ENCODE measurements at places on chromosomes 1 and 21.

DNA sequence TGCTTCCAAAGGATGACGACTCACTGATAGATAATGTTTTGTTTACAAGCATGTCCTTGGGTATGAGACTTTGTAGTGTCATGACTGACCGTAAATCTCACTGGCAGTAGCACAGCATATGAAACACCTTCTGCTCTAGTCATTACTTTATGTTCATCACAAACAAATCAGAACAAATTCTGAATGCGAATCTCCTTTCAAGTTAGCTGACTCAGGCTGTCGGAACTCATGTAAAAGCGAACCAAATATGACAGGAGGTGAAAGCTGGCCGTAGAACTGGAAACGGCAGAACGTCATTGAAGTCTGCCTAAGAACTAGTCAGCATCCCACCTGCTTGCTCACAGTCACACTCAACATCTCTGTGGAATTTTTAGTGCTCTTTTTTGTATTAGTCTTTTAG lies 143.9 kb downstream of the RGS7 start:
- DNase-seq: no peak

GRCh38 chr1:174982971-174983689 lies 16.6 kb upstream of the CACYBP start:
- DNase-seq: no peak

- DNase-seq: no peak
Observed at GRCh38 chr1:34627465-34628240, 127.2 kb upstream of the GJB5 start.

- no peak for DNase-seq
Observed at GRCh38 chr1:76190749-76191424, 116.3 kb downstream of the ST6GALNAC3 start.

DNA sequence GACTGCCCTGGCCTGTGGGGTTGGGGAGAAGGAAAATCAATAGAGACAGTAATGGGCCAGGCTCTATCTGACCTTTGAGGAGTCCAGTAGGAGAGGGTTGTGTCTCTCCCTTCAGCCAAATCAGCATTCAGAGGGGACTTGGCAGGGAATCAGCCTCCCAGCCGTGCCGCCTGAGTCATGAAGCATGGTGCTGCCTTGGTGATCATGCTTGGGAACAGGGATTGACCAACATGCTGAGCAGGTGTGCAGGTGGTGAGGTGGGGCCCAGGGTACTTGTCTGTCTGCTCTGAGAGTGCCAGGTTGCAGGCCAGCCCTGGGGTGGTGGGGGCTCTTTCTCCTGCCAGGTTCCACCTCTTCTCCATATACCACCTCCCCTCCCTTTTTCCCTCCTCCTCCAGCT lies 58.9 kb upstream of the TLR5 start:
- DNase-seq: no peak

- no peak for DNase-seq
Observed at GRCh38 chr1:105909811-105910210, 1146.7 kb upstream of the PRMT6 start.

- no peak for DNase-seq
Observed at GRCh38 chr21:46065215-46065913, 32.5 kb upstream of the COL6A2 start.

DNA sequence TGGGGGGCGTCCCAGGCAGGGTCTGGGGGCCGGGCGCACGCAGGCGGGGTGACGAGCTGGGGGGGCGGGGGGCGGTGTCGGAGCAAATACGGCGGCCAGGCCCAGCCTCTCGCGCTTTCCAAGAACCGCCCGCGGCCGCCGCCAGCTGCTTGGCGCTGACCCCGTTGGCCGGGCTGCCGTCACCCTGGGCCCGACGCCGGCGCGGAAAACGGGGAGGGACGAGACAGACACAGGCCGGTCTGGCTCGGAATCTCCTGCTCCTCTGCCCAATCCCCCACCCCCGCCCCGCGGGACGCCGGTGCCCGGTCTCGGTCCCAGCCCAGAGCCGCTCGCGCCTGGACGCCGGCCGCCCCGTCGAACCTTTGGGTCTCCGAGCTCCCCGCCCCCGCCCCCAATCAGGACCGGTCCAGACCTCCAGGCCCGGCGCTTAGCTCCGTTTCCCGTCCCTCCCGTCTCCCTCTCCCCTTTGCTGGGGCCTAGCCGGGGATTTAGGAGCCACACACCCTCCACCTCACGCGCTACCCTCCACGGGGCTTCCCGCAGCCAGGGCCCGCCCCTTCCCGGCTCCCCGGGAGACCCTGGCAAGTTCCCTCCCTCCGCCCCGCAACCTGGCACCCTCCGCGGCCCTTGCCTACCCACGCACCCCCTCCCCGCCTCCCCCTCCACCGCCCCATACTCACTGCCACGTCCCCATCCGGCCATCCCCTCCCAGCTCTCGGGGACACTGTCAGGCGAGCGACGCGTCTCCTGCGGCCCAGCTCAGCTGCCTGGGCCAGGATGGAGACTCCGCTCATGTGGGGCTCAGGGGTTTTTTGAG lies 800 bp upstream of the MMP23B start:
- no peak for DNase-seq

- no peak for DNase-seq
Observed at GRCh38 chr1:165259706-165260428, 96.6 kb downstream of the LMX1A start.

DNA sequence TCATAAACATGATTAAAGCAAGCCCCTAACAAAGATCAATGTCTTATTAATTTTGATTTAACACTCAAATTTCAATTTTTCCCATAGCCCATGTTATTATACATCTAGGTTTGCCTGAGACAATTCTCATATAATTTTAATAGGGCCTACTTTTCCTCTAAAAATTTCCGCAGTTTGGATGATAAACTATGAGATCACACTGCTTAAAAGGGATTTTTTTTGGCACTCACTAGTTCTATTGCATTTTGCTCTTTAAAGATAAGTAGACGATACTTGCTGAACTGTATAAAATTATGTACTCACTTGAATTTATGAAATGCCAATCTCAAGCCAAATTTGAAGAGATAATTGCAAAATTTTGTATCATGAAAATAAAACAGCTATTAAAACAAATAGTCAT lies 480.4 kb upstream of the ZRANB2 start:
- DNase-seq: no peak

DNA sequence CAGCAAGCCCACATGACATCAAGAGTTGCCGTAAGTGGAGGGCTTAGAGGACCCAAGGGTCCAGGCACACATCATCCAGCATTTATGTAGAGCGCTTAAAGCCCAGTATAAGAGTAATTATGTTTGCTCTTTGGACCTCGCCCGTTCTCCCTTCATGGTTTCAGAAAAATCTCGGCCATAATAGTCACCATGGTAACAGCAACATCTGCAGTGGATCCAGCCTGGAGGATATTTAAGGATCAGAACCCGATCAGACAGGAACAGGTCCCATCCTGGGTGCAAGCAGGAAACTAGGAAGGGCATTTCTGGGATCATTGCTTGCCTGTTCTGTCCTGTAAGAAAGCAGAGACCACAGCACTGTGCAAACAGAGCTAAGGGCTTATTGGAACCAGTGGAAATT lies 89.9 kb upstream of the KAZN start:
- no peak for DNase-seq

DNA sequence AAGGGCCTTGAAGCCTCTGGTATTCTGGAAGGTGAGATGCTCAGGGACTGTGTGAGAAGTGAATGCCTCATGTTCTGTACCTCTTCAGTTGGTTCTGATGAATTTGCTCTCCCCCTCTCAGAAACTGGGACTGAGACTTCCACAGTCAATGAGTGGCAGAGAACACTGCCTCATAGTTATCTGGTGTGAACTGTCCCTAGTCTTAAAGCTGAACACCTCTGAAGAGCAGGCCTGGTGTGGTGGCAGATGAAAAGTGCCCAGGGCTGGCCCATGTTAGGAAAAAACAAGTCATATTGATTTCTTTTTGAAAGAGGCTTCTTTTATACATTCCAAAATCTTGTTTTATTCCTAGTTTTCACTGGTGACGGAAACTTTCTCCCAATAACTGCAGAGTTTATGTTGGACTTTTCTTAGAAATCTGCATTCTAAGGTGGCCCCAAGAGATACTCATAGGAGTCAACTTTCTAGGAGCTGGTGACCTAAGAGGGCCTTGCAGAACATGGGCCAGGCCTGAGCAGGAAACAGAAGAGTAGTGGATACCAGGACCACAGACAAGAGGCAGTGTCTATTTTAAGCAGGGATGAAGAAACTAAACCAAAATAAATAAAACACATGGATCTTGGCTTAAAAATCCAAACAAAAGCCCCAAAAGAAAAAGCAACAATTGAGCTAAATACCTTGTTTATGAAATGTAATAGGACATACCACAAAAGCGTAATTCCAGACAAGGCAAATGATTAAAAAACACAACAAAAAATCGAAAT lies 19.5 kb downstream of the DUSP10 start:
- no peak for DNase-seq

DNA sequence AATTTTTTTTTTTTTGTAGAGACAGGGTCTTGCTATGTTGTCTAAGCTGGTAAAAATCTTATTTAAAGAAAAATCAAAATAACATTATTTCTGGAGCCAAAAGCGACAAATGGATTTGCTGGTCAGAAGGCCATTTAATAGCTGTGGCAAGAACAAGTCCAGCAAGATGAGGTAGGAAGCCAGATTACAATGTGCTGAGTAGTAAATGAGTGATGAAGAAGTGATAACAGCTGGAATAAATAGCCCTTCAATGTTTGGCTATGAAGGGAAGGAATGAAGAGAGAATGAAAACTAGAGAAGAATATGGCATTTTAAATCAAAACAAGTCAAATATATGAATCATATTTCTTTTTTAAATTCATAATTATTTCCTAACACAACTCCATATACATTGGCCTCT lies 34.5 kb downstream of the SYDE2 start:
- DNase-seq: no peak

DNA sequence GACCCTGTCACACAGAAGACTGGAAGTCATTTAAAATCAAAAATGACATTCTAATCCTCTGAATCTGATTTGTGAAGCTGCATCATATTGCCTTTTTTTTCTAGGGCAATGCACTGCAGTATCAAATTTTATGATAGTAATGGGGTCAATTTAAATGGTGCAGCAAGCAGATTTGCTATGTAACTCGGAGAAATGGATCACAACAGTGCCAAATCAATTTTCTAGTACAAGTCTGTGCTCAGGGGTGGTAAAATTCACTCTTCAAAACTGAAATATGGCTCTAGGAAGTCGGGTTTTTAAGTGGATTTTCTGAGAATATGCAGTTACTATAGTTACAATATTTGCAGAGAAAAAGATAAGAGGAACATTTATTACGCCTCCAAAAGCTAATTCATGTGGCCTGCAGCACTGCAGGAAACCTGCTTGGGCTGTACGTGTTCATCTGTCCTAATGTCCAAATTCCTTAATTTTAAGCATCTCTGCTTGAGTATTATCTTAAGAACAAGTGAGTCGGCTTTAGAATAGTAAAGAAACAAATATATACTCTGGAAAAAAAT lies 31.5 kb downstream of the HLCS start:
- DNase-seq: no peak

- DNase-seq: no peak
Observed at GRCh38 chr1:33176362-33176850, 5.4 kb downstream of the TRIM62 start.

- DNase-seq: no peak
Observed at GRCh38 chr1:25990251-25990650, 7.6 kb downstream of the PAFAH2 start.

DNA sequence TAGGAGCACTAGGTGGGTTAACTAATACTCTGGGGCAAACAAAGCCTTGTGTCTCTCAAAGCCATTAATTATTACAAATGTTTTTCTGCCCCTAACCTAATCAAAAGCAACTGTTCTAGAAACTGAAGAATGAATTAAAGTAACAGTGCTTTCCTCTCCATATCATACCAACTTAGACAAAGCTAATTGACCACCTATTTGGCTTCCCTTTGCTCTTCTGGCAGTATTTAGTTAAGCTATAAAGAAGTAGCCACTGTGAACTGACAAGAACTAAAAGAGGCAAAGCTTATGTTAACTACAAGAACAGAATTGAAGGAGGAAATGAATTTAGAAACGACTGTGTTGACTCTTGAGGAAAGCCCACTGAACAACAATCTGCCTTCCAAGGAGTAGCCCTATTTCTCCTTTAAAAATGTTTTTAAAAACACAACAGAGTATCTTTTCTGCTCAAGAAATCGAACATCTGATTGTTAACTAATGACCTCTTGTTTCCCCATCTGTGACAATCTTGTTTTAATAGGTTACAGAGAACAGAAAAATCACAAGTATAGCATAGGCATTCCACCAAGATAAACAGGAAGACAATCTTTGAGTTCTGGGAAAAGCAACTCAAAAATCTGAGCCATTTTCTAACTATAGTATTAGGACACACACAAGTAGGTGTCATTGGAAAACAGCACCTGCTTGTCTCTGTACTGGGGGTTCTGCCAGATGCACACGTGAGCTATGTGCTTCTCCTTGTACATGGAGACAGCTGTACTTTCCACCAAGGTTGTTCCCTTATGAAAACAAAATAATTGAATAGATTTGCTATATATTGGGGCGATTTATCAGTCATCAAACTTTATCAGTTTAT lies 3.1 kb upstream of the EGLN1 start:
- no peak for DNase-seq

GRCh38 chr1:168627370-168627769 lies 51.0 kb downstream of the XCL1 start:
- no peak for DNase-seq

DNA sequence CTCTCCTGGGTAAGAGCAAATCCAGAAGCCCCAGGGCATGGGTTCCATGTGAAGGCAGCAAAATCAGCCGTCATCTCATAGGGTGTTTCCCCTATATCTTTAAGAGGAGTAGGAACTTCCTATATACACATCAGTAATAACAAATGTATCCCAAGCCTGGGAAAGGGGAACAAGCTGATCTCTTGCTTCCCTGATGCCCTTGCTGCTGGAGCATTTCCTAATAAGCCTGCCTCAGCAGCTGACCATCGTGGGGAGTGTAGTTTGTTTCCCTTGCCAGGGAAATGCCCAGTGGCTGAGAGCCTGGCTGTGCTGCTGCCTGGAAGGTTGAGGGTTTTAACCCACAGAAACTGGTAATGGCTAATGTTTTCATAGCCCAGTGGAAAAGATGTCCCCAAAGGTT lies 177.0 kb downstream of the NPHP4 start:
- no peak for DNase-seq

DNA sequence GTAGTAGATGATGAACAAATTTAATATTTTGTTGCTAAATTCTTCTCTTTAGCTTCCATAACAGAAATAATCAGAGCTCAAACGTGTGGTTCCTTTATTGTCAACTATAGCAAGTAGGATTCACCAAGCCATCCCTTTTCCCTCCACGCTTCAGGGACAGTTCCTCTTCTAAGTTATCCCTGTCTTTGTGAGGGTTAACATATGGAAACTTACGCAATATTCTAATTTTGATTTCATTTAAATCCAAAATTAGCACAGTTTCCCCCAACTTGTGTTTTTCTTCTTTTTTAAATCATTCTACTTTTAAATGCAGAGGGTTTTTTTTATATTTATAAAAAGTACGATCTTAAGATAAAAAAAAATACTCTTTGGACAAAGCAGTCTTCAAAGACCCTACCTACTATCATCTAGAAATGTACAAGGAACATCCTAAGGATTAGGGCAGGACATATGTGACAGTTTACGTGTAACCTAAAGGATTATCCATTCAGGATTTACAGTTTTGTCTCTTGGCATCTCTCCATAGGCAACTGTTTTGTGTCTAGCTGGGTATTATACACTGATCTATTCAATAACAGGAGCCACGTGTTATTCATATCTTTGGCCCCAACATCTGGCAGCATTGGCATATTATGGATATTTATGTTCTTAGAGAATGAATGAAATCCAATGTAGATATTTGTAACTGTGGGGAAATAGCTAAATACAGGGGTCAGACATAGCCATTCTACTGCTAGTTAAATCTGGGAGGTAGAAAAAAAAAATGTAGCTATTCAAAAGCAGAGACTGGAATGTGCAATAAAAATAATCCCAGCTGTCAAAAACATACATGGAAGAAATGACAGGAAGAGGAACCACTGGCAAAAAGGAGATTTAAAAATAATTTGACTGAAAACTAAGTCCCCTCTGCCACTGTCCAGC lies 272.9 kb downstream of the NEGR1 start:
- DNase-seq: no peak
